ENCODE measurements at places on chromosomes 4 and X.

GRCh38 chr4:168825975-168826374 lies 184.1 kb downstream of the CBR4 start:
- DNase-seq = no peak

DNA sequence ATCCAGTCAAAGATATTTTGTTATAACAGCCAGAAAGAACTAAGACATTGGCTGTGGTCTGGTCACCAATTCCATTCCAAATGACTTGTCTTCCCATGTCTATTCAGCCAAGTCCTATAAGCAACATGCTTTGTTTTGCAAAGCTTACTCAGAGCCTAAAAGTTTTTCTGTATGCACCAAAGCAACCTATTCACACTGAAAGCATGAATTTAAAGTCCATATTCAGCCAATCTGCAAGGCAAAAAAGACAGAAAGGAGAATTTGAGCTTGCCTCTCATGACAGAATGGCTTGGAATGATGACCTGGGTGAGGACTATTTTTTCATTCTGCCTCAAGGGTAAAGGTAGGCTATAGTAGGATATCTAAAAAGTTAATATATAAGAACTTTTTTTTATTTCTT lies 323.2 kb upstream of the NOCT start:
- DNase-seq = no peak

DNA sequence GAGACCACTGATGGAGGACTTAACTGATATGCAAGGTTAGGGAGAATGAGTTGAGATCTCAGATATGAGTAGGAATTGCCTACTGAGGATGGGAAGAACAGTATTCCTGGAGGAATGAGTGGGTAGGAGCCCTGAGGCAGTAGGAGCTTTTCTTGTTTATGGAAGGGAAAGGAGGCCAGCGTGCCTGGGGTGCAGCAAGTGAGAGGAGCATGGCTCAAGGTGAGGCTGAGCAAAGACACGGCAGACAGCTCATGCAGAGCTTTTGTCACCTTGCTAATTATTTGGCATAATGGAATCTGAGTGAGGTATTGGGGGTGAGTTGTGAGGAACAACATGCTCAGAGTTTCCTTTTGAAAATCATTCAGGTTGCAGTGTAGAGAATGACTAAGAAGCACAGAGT lies 65.3 kb upstream of the IBSP start:
- no peak for DNase-seq

DNA sequence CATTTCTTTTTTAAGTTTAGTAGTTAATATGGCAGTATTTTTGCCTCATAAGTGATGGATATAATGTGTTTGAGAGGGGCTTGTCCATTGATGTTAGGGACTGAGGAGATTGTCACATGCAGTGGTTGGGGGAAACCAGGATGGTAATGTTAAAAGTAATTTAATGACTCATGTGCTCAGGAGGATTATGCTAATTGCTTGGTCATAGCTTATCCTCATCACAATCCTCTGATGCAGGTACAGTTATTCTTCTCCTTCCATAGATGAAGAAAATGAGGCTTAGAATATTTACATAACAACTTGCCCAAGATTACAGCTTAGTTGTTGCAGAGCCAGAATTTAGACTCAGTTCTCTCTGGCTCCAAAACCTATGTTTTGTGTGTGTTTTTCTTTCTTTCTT lies 94.4 kb upstream of the SCML1 start:
- DNase-seq = no peak

DNA sequence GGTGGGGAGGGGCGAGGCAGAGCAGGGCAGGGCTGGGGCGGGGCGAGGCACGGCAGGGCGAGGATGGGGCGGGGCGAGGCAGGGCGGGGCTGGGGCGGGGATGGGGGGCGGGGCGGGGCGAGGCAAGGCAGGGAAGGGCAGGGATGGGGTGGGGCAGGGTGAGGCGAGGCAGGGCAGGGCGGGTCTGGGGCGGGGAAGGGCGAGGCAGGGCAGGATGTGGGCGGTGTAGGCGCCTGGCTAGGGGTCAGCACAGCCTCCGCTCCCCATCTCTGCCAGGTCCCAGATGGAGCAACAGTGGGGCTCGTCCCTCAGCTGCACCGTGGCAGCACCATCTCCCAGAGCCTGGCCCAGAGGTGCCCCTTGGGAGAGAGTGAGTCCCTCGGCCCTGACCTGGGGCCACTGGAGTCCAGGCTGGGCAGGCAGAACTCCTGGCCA lies 4.2 kb upstream of the SRPK3 start:
- no peak for DNase-seq

DNA sequence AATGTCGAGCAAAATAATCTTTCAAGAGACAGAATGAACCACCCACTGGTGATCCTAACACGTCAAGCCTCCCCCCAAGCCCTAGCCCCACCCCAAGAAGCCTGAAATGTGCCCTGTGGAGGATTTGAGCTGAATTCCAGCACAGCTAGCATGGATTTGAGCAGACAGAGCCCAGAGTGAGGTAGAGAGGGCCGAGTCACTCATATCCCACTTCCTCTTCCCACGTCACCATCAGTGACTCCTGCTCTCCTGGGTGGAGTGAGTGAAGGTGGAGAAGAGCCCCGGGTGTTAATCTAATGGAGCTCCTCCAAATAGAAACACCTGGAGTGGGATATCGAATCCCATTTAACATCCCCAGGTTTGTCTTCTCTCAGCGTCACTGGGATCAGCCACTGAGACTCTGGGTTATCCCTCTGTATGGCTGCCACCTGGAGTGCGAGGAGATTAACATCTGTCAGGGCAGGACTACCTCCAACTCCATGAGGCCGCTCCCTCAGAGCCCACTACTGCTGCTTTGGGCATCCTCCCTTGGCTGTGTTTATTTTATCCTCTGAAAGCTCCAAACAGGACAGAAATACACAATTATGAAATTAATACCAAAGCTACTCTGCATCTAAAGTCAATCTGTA lies 136.6 kb downstream of the NWD2 start:
- no peak for DNase-seq

DNA sequence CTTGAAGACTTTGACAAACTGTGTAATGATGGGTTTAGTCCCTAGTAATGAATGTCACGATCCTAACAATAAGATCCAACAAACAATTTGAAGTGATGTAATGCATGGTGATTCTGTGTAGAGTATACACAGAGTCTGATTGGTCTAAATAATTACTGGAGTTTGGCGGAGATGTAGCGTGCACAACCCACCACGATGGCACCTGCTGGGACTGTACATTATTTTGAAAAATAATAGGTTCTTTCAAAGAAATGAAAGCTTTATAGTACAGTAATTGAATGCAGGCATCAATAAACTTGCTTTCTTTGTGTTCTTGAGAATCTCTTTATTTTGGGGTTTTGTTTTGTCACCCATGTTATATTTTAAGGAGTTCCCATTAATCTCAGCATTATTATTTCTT lies 902.2 kb upstream of the PCDH7 start:
- DNase-seq = no peak

DNA sequence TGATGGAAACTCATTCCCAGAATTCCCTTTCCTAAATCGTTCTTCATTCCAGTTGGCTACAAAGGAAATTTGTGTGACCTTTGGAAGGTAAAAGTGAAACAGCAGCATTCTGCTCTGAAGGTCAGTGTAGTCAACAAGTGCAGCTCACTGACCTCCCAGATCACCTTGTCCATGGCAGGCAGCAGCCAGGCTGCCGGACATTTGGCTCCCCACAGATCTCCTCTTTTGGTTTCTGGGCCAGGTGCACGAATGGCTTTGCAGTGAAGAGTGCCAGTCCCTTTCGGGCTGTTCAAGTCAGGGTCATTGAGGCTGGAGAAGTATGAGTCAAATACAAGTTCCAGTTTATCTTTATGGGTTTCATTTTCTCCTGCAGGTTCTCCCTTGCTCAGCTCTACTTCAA lies 14.3 kb downstream of the GPRIN3 start:
- no peak for DNase-seq

DNA sequence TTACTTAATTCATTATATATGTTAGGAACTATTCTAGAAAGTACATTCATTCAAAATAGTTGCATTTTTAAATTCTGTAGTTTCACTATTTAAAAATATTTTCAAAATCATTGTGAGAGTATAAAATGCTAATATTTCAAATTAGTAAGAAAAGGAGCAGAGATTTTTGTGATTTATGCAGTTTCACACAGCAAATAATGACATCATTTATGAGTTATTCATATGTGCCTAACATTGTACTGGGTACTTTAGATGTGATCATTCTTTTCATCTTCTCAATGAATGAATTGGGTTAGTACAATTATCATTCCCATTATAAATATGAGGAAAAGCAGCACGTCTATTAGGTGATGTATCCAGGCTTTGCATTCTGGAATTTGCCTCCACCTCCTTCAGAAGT lies 1451.0 kb upstream of the IGFBP7 start:
- DNase-seq = no peak

GRCh38 chrX:55867181-55867651 lies 149.7 kb downstream of the RRAGB start:
- DNase-seq = no peak

- no peak for DNase-seq
Observed at GRCh38 chrX:141642979-141643378, 53.5 kb downstream of the SPANXA2 start.

DNA sequence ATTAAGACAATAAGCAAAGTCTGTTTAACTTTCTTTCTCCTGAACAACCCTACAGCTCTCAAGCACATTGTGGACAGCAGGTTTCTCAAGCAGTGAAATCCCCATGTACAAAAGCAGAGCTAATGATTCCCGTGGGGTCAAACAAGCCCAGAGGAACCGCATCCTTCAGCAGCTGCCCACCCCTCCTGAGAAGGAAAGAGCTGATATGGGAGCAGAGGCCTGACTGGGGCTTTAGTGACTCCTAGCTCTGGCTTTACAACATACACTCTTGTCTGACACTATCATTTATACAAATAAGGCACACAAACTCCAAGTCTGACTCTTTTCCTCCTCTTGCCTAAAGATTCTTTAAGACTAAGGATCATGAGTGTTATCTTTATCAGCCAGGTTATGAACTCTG lies 32.8 kb downstream of the HDAC8 start:
- no peak for DNase-seq

DNA sequence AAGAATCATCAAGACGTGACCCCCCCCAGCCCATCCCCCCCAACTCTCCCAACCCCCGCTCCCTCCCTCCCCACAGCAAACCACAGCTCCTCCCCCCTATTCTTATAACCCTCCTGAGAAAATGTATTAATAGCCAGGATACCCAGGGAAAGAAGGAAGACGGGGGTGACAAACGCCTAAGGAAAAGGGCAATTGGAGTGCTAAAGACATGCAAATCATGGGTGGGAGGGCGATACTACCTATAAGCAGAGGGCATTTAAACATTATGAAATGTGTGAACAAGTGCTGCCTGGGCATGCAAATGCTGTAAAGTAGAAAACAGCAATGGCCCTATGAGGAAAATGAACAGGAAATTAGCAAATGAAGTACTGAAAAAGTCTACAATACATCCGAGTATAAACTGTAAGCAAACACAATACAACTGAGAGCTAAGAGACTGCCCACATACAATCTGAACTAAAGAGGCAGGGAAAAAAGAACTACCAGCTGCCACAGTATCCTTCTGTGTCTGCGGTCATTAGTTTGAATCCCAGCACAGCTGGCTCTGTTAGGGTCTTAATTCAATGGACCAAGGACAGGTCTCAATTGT lies 2.4 kb downstream of the CXXC4 start:
- no peak for DNase-seq

DNA sequence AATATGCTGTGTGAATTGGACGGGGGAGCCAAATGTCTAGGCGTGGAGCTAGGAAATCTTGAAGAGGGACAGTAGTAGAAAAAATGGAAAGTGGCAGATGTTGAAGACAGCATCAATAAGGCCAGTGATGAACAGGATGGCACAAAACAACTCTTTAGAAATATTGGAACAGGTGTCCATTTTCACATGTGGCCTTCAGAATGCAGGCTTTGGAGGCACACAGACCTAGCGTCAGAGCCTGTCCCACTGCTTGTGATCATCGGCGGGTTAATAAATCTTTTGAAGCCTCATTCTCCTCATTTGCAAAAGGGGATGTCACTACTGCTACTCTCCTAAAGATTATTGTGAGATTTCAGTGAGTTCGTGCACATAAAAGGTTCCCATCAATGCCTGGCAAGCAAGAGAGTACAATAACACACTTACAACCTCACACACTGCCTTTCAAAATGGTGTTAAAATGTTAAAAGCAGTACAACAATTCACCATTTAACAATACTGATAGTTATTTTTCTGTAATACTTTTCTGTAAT lies 2.4 kb downstream of the PDLIM3 start:
- no peak for DNase-seq

- no peak for DNase-seq
Observed at GRCh38 chr4:37721995-37722638, 35.9 kb upstream of the RELL1 start.

DNA sequence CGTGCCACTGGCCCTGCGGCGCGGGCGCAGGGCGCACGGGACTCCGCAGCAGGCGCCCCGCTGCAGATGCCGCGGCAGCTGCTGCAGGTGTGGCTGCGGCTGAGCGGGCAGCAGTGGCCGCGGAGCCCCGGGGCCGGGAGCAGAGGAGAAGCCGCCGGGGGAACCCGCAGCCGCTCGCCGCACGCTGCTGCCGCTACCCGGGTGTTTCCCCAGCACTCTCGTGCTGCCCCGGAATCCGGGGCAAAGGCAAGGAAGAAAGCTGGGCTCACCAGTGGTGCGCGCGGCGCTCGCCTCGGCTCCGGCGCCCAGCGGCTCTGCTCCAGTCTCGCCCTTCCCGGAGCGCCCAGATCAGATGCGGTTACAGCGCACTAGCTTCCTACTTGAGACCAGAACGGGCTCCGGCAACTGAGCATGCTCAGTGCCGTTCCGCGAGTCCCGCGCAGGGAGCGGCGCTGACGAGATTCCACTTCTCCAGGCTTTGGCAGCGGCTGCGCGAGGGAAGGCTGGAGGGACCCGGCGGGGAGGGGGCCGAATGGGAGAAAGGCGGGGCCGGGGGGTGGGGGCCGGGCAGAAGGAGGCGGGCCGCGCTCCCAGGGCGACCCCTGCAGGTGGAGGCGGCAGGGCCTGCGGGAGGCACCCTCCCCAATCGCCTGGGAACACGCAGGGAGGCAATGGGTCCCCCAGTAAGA lies at the start of gene APBB2:
APBB2 (minus strand) TSS at position 407 of the 689 bp plus-strand sequence. CDS start 181,288 bp downstream, outside the sequence.
- peak; percentile 91 for DNase-seq

DNA sequence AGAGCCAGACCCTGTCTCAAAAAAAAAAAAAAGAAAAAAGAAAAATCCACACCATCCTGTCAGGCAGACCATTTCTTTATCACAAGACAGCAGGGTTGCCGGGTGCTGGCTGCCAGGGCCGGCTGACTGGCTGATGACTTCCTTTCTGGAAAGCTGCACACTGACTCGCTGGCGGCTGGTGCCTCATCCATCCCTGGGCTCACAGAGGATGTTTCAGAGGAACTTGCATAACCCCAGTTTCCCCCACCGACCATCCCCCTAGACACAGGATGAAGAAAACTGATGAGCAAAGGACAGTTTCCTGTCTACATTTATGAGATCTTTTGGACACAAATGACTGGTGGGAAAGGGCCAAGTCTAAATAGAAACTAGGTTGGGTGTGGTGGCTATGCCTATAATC lies 14.1 kb downstream of the HPSE start:
- DNase-seq = peak; percentile 12

- DNase-seq = no peak
Observed at GRCh38 chrX:69884210-69884609, 165.5 kb downstream of the AWAT2 start.
